ENCODE measurements at places on chromosomes 1 and 21.
A peak's percentile ranks its signal among the peaks of the same experiment; 100 is the strongest.

DNA sequence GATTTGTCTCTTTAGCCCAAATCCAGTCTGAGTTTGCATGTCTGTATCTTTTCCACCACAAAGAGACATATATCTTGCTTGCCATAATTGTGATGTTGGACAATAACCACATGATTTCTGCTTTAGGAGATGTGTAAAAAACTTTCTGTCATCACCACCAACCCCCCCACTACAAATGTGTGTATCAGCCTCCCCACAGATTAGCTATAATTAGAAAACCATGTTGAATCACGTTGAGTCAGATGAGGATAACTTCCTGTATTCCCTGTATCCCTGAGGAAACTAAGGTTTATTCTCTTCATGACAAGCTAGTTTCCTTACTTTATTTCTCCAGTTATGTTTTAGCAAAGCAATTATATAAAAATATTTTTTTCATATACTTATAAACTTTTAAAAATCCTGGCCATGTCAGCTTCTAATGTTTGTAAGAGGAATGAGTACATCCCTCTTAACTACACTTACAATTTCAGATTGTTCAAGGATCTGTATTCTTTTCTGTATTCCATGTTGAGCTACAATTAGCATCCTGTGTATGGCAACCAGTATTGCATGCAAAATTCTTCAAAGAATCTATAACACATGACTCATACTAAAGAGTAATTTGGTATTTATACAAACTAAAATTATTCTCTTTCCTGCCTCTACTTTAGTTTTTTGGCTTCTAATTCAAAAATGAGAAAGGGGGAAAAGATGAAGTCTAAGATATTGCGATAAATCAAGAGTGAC, 143.0 kb downstream of the FMN2 start:
- DNase-seq, result peak; percentile 26

DNA sequence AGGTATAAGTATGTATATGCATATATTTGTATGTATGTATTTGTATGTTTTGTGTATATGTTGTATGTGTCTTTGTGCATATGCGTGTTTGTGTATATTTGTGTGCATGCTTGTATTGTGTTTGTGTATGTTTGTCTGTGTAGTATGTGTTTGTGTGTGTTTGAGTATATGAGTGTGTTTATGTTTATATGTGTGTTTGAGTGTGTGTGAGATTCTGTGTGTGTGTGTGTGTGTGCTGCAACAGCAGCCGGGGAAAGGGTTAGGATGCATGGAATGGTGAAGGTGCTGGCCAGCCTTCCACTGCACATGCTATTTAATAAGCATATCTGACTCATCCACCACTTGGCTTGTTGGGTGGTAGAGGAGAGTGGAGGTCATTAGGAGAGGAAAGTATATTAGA, 46.6 kb upstream of the RAB4A start:
- no peak for DNase-seq

- DNase-seq, result no peak
These were observed 143.3 kb upstream of the JUN start for GRCh38 chr1:58927041-58927721.

- DNase-seq, result no peak
These were observed 64.8 kb downstream of the SYF2 start for GRCh38 chr1:25167269-25168192.

- no peak for DNase-seq
These were observed 19.4 kb downstream of the SOAT1 start for GRCh38 chr1:179313004-179313403.

- DNase-seq, result no peak
These were observed 283.4 kb downstream of the PTPRU start for GRCh38 chr1:29519788-29520110.

DNA sequence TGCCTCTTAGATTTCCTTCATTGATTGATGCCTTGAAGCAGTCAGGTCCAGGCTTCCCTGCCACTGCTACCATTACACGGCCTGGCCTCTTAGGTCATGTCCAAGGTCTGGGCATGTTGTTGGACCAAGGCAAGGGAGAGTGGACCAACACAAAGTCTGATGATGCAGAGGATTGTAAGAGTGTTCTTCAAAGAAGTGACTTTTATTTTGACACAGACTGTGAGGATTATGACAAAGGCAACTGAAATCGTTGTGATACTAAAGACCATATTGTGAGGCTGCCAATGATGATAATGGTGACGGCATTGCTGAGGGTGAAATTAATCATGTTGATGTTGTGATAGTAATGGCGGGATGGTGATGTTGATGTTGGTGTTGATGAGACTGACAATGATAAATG, 149.5 kb downstream of the GRIK3 start:
- DNase-seq, result no peak

GRCh38 chr21:38816400-38816977, 10.8 kb downstream of the ETS2 start:
- DNase-seq, result no peak

DNA sequence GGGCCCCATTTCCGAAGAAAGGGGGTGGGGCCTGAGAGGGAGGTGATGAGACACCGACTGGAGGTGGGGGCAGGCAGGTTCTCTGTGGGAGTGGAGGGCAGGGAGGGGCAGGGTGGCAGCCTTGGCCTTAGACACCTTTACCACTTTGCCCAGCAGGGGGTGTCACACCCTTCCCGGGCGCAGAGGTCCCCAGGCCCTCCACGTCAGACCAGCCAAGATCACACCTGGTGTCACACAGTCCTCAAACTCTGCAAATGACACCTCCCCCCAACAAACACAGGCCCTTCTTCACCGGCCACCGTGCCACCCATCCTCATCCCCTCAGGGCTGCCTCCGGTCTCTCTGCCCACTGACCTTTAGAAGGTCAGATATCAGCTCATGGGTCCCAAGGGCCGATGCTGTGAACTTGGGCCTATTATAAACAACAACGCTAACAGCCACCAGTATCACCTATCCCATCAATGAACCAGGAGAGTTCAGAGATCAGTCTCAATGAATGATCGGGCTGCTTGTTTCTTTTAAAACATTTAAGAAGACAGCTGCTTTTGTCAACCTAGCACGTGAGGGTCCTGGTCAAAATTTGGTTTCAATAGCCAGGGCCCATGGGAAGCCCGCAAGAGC, 103.9 kb downstream of the CASZ1 start:
- no peak for DNase-seq

DNA sequence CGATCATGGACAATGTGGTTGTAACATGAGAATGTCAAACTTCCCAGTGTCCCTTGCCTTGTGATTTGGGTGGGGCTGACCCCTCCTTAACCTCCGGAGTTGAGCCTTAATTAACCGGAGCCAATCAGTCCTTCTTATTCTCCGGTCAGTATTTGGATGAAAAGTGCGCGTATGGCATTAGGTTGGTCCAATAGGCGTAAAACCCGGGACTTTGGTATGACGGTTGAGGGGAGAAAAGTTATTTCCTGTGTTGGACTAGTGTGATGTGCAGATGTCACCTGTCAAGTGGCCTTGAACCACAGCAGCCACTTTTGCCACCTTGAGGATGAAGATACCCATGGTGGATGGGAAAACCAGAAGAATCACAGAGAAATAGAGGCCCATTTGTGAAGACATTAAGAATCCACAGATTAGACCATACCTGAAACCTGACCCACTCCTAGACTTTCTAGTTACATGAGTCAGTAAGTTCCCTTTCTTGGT, 5.1 kb downstream of the PAFAH2 start:
- no peak for DNase-seq

DNA sequence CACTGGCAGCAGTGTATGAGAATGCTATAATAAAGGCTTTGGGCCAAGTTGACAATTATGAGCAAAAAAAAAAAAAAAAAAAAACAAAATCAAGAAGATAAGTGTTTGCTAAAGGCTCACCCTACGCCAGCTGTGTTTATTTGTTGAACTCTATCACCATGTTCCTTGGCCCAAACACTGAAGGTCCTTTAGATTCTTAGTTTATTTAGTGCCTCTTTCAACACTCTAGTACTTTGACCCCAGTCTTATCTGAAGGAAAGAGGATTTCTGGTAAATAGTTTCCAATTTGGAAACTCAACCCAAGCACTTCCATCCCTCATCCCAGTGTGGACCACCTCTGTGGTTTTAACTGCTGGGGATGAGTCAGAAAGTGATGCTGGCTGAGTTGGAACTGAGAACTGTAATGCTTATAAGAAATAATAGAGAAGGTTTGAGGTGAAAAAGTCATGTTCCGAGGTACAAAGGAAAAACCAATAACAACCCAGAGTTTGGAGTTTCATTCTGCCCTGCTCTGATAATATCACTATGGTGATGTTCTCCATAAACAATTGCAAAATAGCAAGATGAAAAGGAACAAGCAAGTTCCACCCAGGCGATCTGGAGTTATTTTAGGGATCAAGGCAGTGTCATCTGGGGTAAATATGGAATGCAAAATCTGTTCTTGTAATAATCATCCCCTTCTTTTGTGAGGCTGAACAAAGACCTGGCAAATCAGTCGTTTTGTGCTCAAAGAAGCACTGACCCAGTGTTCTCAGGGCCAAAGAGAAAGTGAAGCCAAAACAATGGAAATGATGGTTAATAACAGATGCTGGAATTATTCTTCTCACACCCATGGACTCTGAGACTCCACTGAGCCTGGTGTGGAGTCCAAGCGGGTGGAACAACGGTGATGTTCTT, 19.7 kb upstream of the CAPZB start:
- DNase-seq, result no peak

DNA sequence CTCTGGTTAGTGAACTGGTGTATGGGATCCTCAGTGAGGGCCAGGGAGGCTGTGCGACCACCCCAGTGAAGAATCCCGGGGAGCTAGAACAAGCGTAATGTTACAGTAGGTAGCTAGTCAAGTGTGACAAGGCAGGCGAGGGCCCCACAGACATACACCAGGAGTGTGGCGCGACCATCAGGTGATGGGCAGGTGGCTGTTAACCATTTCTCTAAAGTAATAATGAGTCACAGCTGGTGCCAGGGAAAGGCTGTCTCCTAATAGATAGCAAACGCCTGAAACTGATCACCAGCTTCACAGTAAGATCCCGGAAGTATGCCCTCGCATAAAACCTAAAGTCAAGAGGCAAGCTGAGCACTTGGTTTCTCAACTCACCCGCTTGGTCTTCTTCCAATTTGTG, 40.5 kb upstream of the TARBP1 start:
- DNase-seq, result no peak

DNA sequence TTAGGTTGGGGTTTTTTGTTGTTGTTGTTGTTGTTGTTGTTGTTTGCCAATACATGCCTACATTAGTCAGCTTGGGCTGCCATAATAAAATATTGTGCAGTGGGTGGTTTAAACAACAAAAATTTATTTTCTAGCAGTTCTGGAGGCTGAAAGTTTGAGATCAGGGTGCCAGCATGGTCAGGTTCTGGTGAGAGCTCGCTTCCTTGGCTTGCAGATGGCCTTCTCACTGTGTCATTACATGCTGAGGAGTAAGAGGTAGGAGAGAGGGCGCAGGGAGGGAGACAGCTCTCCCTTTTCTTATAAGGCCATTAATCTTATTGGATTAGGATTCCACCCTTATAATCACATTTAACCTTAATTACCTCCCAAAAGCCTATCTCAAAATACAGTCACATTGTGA, 52.7 kb downstream of the DIRAS3 start:
- no peak for DNase-seq

- peak; percentile 67 for DNase-seq
These were observed 289.2 kb upstream of the DPYD start for GRCh38 chr1:98210064-98210463.

DNA sequence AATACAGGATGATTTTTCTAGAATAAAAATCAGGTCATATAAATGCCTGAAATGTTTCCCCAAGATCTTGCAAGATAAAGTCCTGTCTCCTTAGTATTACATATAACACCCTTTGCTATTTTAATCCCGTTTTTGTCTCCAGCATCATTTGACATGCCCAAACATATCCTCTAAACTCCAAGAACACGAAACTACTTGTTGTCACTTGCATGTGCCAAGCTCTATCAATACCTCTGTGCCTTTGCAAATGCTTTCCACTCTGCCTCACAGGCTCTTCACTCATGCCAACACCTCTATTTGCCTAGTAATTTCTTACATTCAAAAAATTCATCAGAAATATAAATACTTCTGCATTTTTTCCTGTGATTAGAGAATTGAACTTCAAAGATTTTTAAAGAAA, 37.9 kb downstream of the LRRIQ3 start:
- no peak for DNase-seq

GRCh38 chr1:231232870-231233734, 7.9 kb upstream of the GNPAT start:
- no peak for DNase-seq

GRCh38 chr1:229848752-229849677, 218.0 kb upstream of the GALNT2 start:
- no peak for DNase-seq

DNA sequence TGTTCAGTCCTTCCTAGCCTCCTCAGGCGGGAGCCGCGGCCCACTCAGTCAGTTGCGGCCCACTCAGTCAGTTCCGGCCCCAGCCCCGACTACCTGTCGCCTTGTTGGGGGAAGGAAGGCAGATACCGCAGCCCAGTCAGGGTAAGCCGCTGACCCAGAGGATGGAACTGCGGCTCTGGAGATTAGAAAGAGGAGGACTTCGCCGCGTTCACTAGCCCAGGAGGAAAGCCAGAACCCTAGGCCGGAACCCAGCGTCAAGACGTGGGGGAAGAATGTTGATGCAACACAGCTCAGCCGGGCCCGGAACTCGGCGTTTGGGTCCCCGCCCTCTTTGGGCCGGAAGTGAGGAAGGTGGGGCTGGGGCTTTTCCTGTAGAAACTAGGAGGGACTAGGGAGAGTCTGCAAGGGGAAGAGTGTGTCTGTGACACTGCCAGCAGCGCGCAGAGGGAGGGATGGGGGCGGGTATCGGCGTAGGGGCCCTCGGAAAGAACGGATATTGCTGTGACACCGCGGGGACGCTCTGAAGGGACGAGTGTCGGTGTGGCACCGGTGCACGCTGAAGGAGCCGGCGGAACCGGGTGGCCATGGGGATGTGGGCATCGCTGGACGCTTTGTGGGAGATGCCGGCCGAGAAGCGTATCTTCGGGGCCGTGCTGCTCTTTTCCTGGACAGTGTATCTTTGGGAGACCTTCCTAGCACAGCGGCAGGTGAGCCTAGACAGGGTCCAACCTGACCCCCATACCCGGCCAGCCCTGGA, at the start of gene ZMPSTE24:
Gene ZMPSTE24 (plus strand): TSS at position 549 of the 757 bp plus-strand sequence. CDS start 36 bp downstream, at position 585.
- DNase-seq, result peak; percentile 88

- DNase-seq, result no peak
These were observed 118.5 kb downstream of the DMRTB1 start for GRCh38 chr1:53577761-53578100.

DNA sequence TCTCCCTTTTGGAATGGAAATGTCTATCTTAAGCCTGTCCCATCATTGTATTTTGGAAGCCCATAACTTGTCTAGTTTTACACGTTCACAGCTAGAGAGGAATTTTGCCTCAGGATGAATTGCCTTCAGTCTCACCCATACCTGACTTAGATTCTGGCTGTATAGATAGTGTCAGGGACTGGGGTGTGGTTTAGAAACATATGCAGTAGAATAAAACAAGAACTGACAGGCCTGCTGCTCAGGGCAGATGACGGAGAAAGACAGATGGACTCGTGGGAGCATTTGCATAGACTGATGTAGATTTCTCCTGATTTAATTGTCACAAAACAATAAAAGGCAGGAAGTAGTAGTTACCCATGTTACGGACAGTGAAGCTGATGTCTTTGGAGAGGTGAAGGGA, 166.7 kb downstream of the UCK2 start:
- no peak for DNase-seq

DNA sequence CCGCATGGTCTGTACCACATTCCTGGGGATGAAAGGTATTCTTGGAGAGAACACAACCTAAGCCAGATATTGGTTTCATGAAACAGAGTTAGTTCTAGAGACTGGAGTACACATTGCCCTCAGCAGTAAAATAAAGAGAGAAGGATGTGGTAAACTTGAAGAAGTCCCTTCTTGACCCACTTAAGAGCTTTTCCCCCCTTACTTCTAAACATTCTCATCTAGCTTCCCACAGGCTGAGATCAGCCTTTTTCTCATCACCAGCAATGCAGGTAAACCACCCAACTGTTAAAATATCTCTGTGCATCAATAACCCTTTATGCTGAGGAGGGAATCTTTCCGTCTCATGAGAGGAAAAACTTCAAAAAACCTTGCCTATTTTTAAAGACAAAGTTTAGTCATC, 62.6 kb downstream of the SUSD4 start:
- DNase-seq, result no peak
